Left ventricle myocardium inferior (tissue), 1 donor: ENCODE measurements at places on chromosomes 13 and 19. TPM values are rescaled to one million over a fixed set of nuclear protein-coding genes. Genes with fewer than 3 reads are reported as not detected.

GRCh38 chr19:30529876-30530275, 157.7 kb downstream of the ZNF536 start:
- DNase-seq, result no peak

DNA sequence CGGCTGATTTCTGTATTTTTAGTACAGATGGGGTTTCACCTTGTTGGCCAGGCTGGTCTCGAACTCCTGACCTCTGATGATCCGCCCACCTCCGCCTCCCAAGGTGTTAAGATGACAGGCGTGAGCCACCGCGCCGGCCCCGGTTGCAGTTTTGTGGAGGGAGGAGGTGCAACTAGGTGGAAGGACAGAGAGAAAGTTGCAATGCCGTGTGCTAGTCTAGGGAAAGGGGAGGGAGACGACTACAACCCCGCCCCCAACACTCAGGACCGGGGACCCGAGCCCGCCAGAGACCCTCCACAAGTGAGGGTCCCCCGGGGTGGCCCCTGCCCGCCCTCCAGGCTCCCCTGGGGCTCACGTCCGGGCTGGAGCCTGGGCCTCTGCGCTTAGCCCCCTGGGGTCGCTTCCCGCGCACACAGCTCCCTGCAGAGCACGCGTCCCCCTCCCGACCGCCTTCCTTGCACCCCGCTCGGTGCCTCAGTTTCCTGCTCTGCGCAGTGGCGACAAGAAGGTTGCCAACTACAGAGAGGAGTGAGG, 1.2 kb upstream of the ARID3A start:
- no peak for DNase-seq

DNA sequence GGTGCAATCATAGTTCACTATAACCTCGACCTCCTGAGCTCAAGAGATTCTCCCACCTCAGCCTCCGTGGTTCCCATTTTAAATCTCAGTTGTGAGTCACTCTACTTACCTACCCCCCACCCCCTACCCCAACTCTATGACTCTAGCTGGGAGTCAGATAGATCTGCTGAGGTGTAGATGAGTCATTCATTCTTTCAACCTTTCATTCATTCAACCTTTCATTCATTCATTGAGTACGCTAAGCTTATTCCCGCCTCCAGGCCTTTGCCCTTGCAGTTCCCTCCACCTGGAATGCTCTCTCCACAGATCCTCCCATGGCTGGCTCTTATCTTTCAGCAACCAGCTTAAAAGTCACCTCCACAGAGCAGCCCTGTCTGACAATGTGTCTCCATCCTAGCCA, 1.1 kb upstream of the MAST1 start:
- DNase-seq, result no peak

DNA sequence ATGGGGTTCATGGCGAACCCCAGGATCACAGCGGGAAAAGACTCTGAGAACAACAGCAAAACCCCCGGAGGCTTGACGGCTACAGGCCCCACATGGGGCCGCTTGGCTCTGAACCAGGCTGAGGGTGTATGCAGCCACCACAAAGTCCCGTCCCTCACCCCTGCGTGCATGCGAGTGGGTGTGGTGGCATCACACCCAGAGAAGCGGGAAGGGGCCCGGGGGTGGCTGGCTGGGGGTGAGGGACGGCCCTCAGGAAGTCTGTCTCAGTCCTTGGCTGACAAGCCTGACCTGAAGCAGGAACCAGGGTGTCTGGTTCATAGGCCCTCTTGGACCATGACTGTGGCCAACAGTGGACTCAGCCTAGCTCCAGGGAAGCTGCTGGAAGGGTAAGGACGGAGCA, 34.2 kb downstream of the CEBPG start:
- DNase-seq, result peak; percentile 11

Gene PDCD2L
- total RNA-seq, result 12.8 TPM

- no peak for DNase-seq
Observed at GRCh38 chr13:102677122-102677521, 17.7 kb downstream of the METTL21C start.

Gene DZIP1
- total RNA-seq, result 3.8 TPM

GRCh38 chr19:1049106-1049505, 9.2 kb downstream of the ABCA7 start:
- DNase-seq, result no peak

Gene SIGLEC10
- 0.38 TPM for total RNA-seq

DNA sequence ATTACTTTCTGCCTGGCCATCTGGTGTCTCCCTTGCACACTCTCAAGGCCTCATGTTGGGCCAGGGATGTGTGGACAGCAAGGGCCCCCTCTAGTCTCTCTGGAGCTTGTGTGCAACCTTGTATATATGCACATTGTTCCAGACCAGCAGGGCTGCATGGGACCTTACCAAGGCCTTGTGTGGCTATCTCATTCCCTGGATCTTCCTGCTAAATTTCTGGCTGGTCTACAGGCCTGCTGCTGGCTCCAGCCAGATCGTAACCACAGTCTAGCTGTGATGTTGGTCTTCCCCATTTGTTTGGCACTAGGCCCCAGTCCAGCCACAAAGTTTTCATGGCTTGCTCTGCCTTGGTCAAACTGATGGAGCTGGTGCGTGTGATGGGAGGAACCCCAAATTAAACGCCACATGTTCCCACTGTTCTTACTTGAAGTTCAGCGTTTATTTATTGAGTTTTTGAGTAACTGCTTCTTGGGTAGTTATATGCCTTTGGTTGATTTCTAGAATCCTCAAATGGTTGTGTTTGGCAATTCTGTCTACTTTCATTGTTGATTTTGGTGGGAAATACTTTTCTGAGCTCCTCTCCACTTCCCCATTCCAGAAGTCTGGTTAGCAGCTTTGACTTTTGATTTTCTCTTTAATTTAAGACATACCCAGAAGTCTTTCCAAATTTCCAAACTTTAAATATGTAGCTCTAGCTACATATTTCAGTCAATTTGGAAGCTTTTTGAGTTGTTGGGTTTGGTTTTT, 56.4 kb downstream of the SIPA1L3 start:
- DNase-seq, result no peak

Gene MEF2B
- 0.49 TPM for total RNA-seq

Gene LRRC63
- not detected for total RNA-seq
